ENCODE measurements at places on chromosomes 7 and 10.
A peak's percentile ranks its signal among the peaks of the same experiment; 100 is the strongest.

DNA sequence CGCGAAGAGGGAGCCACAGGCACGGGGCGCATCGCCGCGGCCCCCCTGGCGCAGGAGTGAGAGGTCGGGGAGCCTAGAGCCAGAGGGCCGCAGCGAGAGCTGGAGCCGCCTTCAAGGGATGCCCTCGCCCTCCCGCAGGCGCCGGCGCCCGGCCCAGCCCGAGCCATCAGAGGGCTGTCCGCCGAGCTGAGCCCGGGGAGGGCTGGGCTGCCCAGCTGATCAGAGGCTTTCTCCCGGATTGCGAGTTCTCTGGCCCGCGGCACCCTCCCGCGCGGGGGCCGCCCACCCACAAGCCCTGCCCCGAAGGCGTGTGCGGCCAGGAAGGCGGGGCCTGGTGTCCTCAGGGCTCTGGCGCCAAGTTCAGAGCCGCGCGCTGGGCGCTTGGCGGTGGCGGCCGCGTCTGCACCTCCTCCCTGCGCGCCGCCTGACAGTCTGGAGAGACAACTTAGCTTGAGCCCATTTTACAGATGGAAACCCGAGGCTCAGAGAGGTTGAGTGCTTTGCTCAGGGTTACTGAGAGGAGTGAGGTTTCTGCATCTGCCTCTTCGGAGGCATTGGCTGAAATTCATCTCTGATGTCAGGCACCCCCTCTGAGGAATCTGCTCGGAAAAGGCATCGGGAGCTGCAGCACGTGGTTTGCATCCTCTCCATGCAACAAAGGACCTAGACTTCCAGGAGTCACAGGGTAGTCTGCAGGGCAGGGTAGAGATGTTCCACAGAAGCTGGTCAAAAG, 3.8 kb upstream of the ANTXRL start:
- DNase-seq: peak; percentile 60

DNA sequence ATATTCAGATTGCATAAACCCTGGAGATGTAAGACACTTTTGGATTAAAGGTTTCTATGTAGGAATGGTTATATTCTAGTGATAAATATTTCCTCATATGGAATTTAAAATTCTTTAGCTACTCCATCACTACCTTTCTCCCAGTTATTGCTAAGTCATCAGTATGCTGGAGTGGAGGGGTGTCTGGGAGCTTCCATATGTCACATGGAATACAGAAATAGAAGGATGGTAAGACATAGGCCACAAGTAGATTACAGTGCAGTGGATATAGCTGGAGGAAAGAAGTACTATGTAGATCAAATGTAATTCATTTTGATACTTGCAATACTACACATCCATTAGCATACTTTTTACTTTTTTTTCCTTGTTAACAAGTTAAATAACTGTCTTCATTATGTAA, 428.4 kb downstream of the ARL4A start:
- no peak for DNase-seq

GRCh38 chr10:60237977-60238758, 151.5 kb downstream of the ANK3 start:
- no peak for DNase-seq

DNA sequence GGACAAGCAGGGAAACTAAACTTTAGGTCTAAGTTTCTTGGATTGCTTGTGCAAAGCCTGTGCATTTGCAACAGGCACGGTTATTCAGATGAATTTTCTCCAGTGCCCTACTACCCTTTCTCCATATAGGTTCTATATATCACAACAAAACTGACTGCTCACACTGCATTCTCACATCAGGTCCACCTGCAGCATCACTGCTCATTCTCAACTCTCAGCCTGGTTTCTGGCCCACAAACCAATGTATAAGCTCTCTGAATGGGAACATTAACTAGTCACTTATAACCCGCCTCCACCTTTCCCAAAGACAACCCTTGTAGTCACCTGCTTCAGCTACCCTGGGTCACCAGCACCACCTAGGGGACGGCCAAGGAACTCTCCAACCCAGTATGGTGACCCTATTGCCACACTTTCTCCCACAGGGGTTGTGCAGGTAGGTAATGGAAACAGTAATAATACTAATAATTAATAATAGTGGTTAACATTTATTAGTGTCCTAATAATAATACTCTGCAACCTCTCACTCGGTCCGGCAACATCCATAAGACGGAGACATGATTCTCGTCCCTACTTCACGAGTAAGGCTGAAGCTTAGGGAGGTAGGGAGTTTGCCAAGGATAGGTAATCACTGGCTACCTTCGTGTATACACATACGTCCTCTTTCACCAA, 97.3 kb downstream of the CLEC2L start:
- DNase-seq: peak; percentile 40

DNA sequence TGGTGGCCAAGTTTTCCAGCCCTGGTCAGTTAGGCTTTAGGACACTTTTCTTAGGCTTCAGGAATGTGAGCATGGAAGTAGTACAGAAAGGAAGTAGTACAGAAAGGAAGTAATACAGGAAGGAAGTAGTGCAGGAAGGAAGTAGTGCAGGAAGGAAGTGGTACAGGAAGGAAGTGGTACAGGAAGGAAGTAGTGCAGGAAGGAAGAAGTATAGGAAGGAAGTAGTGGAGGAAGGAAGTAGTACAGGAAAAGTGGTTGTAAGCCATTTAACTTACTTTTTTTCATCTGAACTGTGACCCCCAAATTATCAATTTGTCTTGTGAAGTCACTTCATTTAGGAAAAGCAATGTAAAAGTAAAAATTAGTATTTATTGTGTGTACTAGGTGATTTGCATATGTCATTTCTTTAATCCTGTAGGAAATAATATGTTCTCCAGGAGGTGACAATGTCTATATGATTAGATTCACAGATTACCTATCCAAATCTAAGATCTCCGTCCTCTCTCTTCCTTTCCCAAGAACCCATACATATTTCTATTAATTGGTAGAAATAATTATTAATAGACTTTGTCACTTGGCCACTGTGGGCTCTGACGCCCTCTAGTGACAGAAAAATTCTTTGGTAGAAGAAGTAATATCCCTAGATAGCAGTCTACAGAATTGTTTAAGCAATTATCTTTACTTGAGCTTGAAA, 3.9 kb upstream of the FAS start:
- peak; percentile 43 for DNase-seq

DNA sequence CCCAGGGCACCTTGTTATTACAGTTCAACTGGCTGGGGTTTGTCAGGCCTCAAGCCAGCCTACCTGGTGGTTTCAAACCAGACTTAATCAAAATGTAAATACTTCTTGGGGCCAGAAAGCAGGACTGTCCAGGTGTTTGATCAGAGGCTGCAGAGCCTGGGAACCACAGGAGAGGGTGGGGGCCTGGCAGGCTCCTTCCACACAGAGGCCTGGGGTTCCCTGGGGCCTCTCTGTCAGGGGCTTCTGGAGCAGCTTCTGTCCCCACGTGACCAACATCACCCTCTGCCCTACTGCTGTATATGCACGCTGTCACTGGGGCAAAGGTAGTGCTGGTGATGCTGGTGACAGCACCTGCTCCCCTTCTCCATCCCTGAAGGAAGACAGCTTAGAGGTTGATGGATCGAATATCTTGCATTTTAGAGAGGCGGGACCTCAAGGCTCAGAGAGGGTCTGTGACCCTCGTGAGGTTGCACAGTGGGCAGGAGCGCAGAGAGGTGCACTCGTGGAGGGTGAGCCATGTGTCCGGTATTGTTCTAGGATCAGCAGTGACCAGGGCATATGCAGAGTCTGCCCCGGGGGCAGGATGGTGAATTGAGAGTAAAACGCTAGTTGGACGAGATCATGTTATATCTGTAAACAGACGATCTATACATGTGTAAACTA, 95.4 kb downstream of the GRK5 start:
- DNase-seq: no peak

- DNase-seq: no peak
Observed at GRCh38 chr7:110766864-110767263, 324.1 kb upstream of the LRRN3 start.

- no peak for DNase-seq
Observed at GRCh38 chr10:34190580-34190979, 624.5 kb downstream of the PARD3 start.

GRCh38 chr7:74010407-74010806, 17.6 kb upstream of the ELN start:
- no peak for DNase-seq

DNA sequence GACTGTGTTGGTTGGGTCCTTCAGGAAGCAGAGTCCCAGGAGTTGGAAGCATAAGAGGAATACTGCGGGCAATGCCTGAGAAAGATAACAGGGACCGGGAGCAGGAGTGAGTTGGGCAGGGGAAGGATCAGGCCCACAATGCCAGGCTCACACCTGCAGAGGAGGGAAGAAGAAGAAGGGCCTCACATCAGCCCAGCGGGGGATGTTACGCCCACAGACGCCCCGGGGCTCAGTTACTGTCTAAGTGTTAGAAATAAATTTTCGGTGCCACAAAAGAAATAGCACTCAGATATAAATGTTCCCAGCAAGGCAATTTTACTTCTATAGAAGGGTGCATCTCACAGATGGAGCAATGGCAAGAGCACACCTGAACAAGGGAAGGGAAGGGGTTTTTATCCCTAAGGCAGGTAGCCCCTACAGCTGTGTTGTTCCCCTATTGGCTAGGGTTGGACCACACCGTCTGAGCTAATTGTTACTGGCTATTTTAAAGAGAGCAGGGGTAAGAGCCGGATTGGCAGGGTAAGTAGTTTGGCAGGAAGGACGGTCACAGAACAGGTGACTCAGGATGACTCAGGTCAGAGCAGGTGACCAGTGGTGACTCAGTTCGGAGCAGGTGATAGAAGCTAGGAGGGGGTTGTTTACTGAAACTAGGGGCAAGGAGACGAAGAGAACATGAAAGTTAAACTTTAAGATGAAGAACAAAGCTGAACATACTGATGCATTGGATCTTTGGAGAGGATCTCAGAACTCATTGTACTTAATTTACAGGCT, at the start of gene NOS3:
TSS of gene NOS3 (plus strand) at position 602 of the 771 bp plus-strand sequence. CDS start 2,787 bp downstream, outside the sequence.
- DNase-seq: peak; percentile 72

- DNase-seq: peak; percentile 31
Observed at GRCh38 chr10:57579926-57580325, 687.8 kb downstream of the IPMK start.

Measured in LoVo (cell line).